CD4-positive, alpha-beta T cell treated with Interleukin-2 at 100 ng/mL for 4 hours (primary cell): ENCODE measurements at places on chromosomes 12 and 14.

- no peak for DNase-seq
These were observed 383.7 kb downstream of the EGLN3 start for GRCh38 chr14:33567023-33567728.

- no peak for DNase-seq
These were observed 198.2 kb upstream of the RGS6 start for GRCh38 chr14:71734076-71734475.

GRCh38 chr12:104197264-104197663 is 18.3 kb upstream of the TXNRD1 start:
- DNase-seq, result no peak

DNA sequence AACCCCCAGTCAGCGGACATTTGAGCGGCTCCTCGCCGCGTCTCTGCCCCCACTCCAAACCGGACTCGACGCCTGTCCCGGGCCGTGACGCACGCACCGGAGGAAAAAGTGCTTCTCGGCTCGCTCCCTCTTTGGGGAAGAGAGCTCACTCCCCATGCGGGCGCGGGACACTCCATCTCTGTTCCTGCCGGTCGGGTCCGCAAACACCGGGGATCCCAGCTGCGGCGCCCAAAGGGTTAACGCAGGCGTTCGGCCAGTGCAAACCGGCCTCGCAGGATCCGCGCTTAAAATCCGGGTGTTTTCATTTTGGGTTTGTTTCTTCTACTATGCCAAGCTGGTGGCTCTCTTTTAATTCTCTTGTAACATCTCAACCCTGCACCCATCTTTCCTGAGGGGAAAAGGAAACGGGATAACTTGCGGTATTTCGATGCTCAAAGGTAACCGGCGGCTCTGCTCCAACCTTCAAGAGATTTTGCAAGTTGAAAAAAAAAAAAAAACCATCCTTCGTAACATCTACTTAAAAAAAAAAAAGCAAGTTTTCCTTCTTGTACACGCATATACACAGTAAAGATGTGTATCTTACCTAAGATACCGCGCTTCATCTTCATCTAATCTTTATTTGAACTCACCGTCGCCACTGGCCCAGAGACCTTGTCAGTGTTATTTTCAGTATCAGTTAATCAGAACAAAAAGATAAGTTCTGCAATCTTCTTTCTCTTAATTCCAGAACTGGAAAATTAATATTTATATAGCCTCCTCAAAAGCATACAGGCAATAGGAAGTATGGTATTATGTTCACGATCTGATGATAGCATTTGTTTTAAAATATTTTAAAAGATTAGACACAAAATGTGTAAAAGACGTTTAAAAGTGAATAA is 1.6 kb upstream of the ATP2B1 start:
- peak; percentile 33 for DNase-seq

GRCh38 chr12:120959111-120959878 is 19.0 kb upstream of the HNF1A start:
- DNase-seq, result no peak

DNA sequence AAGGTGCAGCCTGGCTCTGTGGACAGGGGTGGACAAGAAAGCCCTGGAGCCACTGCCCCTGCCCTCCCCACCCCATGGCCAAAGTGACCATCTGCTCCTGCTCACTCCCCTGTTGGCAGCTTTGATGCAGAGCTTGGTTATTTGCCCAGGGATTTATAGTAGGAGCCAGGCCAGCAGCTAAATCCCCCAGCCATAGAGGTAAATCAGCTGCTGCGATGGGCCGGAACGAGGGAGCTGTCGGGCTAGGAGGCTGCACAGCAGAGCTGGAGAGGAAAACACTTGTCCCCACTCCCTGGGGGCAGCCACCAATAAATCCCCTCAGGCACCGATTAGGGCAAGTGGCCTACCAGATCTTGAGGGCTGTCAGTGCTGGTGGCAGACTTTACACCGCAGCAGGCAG is 26.0 kb downstream of the SMUG1 start:
- DNase-seq, result no peak

DNA sequence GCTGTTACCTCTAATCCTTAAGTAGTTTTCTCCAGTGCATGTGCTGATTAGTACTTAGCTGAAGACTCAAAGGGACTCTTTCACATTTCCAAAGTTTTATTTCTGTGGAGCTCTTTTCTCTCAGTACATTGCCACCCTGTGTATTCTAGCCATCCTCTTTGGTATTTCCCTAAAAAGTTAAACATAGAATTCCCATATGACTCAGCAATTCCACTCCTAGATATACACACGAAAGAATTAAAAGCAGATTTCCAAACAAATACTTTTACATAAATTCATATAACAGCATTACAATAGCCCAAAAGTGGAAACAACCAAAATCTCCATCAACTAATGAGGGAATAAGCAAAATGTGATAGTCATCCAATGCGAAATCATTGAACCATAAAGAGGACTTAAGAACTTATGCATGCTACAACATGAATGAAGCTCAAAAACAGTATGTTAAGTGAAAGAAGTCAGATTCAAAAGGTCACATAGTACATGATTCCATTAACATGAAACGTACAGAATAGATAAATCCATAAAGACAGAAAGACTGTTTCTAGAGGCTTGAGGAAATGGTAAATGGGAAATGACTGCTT is 9.0 kb upstream of the NOVA1 start:
- no peak for DNase-seq

- no peak for DNase-seq
These were observed 136.8 kb downstream of the IGF1 start for GRCh38 chr12:102343361-102344121.

- peak; percentile 81 for DNase-seq
These were observed 536 bp upstream of the WNT1 start for GRCh38 chr12:48977290-48978281.

DNA sequence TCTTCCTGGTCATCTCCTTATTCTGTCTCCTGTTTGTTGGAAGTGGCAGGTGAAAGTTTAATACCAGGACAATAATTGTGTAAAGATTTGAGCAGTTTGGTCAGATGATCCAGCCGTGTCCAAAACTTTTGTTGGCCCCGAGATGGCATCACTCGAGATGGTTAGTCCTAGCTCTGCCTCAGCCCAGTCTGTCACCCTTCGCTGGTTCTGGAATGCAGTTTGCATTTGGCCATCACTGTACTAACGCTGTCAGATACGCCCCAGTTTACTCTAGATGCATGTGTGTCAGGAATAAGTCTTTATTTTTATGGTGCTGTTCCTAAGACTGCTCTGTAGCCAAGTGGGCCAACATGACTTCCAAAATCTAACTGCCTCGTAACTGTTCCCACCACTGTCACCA is 79.6 kb downstream of the MOK start:
- no peak for DNase-seq

DNA sequence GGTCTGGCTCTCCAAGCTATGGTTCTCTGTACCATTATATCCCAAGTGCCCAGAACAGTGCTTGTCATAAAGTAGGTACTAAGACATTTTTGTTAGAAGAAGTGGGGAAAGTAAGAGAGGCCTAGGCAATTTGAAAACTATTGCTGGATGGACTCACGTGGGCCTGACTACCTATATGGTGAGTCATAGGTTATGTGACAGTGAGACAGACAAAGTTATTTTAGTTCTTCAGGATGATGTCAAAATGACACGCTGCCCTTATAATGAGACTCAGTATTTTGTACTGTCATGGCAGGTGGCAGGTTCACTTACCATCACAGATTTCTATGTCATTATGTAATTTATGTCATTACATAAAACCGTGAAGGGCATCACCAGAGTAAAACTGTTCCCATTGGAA is 53.1 kb downstream of the PARP11 start:
- no peak for DNase-seq

- DNase-seq, result no peak
These were observed at the start of gene KRT3 for GRCh38 chr12:52795694-52796428. Gene KRT3, minus strand, starts transcription at chr12:52796117. Its CDS starts 75 bp downstream, at chr12:52796042.

DNA sequence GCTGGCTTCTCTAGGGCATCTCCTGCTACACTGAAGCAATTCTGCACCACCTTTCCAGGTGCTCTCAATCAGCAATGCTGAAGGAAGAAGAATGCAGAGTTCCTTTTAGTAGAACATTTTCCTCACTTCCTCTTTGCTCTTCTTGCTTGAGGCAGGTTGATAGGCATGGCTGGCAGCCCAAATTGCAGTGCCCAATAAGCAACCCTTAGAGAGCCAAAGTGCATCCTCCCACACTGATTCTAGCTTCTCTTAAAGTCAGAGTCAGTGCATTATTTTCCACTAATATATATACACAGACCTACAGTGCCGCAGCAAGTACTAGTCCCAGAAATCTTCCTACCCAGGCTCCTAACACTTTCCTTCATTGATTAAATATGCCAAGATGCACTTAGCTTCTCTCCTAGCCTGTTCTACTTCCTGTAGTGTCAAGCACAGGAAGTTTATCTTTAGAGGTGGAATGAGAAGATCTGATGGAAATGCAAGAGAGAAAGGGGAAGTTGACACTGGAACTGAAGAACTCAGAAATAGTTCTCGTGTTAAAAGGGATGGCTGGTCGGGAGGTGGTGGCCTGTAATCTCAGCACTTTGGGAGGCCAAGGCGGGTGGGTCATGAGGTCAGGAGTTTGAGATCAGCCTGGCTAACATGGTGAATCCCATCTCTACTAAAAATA is 132.7 kb downstream of the SSPN start:
- DNase-seq, result no peak

GRCh38 chr12:92462049-92462448 is 240.7 kb upstream of the PLEKHG7 start:
- peak; percentile 50 for DNase-seq

DNA sequence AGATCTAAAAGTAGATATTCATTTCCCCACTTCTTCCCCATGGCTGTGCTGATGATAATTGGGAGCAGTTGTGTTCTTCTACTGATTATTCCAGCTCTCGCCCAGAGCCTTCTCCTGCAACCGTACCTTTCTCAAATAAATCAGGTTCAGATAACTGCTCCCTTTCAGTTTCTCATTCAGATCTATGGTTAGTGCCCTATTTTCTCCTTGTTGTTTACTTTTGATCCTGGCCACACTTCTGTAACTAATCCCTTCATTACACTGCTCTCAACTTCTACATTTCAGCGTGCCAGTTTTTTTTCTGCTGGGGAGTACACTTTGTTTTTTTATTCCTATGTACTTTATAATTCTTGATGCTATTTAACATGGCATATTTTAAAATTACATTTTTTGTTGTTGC is 2.8 kb upstream of the STRAP start:
- no peak for DNase-seq

DNA sequence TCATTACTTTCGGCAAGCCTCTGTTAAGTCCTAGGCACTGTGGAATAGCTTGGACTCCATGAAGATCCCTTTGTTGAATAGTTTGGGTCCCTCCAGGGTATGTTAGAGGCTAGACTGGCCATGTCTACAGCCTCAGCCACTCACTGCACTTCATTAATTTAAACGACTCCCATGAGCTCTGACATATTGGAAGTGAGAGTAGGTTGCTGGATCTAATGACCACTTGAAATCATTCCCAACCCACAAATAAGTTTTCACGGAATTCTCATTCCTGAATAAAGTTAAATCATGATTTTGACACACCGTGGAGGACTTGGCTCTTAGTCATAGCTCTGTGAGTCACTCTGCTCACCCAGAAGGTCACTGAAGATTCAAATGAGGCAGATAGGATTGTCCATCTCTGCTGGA is 21.4 kb upstream of the APPL2 start:
- no peak for DNase-seq

- no peak for DNase-seq
These were observed 139.4 kb upstream of the DIO2 start for GRCh38 chr14:80350707-80351106.
